ENCODE measurements at places on chromosomes 7 and 10.

- no peak for DNase-seq
Observed at GRCh38 chr10:85578860-85579259, 787.7 kb downstream of the GRID1 start.

- DNase-seq = no peak
Observed at GRCh38 chr10:50648089-50648934, 24.6 kb upstream of the SGMS1 start.

DNA sequence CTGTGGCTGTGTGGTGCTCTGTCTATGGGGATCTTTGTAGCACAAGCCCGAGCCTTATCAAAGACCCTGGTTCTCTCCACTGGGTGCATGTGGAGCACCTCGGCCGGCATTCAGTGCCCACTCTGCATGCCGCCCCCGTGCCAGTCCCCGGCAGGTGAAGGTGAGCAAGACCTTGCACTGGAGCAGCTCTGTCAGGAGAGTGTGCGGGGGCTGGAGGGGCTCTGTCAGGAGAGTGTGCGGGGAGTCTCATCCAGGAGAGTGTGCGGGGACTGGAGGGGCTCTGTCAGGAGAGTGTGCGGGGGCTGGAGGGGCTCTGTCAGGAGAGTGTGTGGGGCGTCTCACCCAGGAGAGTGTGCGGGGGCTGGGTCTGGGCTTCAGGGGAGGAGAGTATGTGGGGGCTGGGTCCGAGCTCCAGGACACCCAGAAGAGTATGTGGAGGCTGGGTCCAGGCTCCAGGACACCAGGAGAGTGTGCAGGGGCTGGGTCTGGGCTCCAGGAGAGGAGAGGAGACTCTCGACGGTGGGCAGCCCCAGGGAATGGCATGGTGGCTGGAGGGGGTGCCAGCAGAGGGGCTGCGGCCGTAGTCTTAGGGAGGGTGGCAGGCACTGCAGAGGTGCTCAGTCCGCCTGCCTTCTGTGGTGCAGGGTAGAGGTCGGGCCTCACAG, 40.8 kb downstream of the INPP5A start:
- no peak for DNase-seq

DNA sequence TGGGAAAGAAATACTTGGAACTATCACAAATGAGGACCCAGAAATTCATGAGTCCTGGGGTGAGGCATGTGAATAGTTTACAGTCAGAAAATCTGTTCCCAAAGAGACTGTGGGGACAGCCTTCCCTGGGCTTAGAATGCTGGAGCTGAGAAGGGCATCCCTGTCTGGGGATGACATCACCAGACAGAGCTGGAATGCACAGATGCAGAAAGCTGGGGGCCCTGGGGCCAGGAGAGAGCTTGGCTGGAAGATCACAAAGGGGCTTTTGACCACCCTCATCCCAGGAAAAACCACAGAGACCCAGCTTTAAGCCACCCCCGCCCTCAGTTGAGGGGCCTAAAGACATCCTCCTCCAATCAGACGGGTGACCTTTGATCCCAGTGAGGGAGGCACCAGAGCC, 264.5 kb downstream of the PLXNA4 start:
- DNase-seq = no peak

DNA sequence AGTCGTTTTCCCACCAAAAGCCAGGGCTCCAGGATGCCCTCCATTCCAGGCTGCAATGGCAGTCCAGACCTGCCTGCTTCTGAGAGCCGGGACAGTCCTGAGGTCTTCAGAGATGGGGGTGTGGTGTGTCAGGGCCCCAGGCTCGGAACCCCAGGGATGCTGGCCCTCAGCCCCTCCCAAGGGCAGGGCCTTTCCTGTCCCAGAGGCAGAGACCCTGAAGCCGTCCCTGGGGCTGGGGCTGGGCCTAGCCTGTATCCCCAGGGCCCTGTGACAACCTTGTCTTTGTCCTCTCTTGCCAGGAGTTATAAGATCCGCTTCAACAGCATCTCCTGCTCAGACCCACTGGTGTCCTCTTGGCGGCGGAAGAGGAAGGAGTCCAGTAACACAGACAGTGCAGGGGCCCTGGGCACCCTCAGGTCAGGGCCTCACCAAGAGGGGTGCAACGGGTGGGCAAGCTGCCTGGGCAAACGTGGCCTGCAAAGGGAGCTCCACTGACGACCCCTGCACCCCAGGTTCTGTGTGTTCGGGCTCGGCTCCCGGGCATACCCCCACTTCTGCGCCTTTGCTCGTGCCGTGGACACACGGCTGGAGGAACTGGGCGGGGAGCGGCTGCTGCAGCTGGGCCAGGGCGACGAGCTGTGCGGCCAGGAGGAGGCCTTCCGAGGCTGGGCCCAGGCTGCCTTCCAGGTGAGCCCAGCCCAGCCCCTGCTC, 15.9 kb downstream of the NOS3 start:
- DNase-seq = no peak

- no peak for DNase-seq
Observed at GRCh38 chr10:78436706-78437406, 403.2 kb downstream of the RPS24 start.

DNA sequence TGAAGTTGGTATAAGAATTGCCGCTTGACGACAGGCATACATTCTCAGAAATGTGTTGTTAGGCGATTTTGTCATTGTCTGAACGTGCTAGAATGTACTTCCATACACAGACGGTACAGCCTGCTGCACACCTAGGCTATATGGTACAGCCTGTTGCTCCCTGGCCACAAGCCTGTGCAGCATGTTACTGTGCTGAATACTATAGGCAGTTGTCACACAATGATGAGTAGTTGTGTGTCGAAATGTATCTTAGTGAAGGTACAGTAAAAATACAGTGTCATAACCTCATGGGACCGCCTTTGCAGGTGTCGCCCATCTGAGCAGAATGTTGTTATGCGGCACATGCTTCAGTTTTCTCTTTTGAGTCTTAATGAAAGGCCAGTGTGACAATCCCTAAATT, 66.5 kb downstream of the SHH start:
- no peak for DNase-seq

GRCh38 chr7:130114776-130115175, 44.4 kb downstream of the KLHDC10 start:
- no peak for DNase-seq

GRCh38 chr7:21365866-21366624, 61.8 kb upstream of the SP4 start:
- DNase-seq = peak; percentile 83

- no peak for DNase-seq
Observed at GRCh38 chr7:139382439-139382838, 22.7 kb downstream of the LUC7L2 start.

DNA sequence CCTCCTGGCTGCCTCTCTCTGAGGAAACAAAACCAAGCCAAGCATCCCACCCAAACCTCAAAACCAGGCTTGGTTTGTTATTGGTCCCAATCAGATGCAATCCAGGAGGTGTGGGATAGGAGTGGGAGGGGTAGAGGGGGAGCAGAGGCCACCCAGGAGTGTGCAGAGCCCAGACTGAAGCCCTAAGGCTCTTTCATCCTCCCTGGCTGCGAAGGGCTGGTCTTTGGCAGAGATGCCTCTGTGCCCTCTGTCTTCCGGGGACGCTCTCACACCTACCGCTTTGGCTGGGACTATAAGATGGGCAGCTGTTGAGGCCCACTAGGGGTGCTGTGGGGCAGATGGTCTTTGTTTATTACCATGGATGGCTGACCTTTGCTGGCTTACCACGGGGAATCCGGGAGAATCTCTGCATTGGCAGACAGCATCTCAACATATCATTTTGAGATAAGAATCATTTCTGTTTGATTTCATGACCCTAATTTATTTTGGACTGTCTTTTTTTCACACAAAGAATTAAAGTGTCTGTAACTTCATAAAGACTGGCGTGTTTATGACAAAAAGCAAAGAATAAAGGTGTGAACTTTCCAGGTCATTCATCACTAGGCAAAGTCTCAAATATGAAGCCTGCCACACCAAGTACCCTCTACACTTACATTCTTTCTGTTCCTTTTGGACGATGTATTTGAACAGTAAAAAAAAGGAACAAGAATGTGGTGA, 6.5 kb upstream of the DENND2A start:
- DNase-seq = no peak

- DNase-seq = peak; percentile 49
Observed at GRCh38 chr10:4639960-4640359, 186.0 kb upstream of the AKR1E2 start.

GRCh38 chr10:31299119-31299518, 19.9 kb upstream of the ZEB1 start:
- no peak for DNase-seq

DNA sequence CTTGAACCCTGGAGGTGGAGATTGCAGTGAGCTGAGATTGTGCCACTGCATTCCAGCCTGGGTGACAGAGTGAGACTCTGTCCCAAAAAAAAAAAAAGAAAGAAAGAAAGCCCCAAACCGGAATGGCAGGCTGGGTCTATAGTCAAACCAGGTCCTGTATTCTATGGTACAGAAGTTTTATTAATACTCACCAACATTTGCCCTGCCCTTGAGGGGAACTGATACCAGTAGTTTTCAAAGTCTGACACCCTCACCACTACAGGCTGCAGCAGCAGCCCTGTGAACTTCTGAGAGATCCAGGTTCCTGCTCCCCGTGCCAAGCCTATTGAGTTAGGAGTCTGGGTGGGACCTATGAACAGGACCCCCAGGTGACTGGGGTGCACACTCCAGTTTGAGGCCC, 80.6 kb downstream of the RGS10 start:
- no peak for DNase-seq

- no peak for DNase-seq
Observed at GRCh38 chr10:128530301-128530700, 404.1 kb upstream of the MKI67 start.

DNA sequence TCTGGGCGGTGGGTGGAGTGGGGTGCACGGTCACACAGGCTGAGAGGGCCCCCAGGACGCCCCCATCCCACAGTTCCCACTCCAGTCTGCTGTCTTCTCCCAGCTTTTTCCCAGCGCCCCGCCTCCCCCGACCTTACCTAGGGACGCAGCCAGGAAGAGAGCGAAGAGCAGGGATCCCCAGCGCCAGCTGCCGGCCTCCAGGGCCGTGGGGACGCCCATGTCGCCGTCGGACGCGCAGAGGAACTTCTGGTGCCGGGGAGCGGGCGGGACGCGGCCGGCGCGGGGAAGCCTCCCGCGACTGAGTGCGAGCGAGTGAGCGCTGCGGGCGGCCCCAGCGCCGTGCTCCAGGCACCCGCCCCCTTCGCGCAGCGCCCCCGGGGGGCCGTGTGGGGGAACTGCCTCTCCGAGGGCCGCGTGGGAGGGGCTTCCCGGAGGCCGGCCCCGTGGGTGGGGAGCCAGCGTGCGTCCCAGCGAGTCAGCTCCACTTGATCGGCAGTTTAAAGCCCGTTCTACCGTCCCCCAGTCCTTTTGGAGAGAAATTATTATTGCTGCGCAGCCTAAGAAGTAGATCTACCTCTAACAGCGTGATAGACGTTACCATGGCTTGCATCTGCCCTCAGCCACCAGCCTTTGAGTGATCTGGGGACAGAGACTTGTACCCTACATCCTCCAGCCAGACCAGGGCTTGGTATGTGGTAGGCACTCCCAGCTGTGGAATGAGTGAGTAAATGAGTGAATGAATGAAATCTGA, at the start of gene VSIR:
Gene VSIR, minus strand, starts transcription at position 300 of the 751 bp plus-strand sequence. Its CDS starts 81 bp downstream, at position 219.
- peak; percentile 4 for DNase-seq

- no peak for DNase-seq
Observed at GRCh38 chr7:18469316-18469715, 26.2 kb upstream of the HDAC9 start.

DNA sequence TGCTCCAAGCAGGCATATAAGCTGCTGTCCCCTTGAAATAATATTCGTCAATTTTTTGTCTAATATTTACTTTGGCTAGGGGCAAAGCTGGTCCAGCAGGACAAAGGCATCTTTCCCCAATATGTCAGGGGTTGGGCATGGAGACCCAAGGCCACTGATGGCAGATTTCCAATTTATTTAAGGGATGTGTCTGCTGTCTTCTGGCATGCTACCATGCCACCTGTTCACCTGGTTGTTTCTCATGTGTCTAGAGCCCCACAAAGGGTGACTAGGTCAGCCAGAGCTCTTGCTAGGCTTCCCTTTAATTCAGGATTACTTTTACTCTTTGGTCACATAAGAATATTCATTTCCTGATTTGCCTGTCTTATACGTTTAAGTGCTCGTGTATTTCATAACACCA, 22.1 kb upstream of the SYPL1 start:
- DNase-seq = no peak

- no peak for DNase-seq
Observed at GRCh38 chr7:80218723-80219122, 84.1 kb downstream of the GNAI1 start.

- no peak for DNase-seq
Observed at GRCh38 chr10:132570771-132571649, 33.4 kb downstream of the INPP5A start.

GRCh38 chr10:118926441-118926840, 103.1 kb upstream of the NANOS1 start:
- no peak for DNase-seq

All from LNCaP clone FGC (cell line).